ENCODE measurements at places on chromosomes 5 and 9. TPM values are rescaled to one million over a fixed set of nuclear protein-coding genes. Genes with fewer than 3 reads are reported as not detected.

DNA sequence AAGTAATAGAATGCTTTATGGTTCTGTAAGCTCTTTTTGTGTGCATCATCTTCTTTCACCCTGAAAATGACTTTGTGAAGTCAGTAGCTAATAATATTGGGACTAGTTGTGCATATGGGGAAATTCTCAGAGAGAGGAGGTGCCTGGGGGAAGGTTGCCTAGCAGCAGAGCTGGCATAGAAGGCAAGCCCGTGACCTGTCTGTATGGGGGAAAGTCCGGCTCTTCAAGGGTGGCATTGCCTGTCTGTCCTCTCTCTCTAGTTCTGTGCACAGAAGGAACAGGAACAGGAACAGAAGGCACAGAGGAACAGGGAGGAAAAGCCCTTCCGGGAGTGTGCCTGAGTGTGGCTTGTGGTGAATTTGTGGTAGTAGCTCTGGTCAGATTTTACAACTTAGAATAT is 33.1 kb downstream of the SH3GL2 start:
- no peak for DNase-seq
- H3K27me3 ChIP-seq: no peaks in the 10 kb centered on the region
- no peak overlapping the region for H3K4me3 ChIP-seq
- no peak overlapping the region for H3K27ac ChIP-seq
- H3K4me1 ChIP-seq: no peaks in the 10 kb centered on the region

- H3K27me3 ChIP-seq: no peaks in the 10 kb centered on the region
- peak overlapping the region; percentile 68 for H3K4me3 ChIP-seq
- H3K36me3 ChIP-seq: peaks cover 6% of the 10 kb centered on the region
- H3K27ac ChIP-seq: peak overlapping the region; percentile 90
- H3K4me1 ChIP-seq: peaks cover 89% of the 10 kb centered on the region
- DNase-seq: peak; percentile 92
Observed at GRCh38 chr9:127970401-127971313, 10.1 kb downstream of the EEIG1 start.

Gene ERGIC1
- total RNA-seq: 30.9 TPM

Gene SYNPO
- 0.09 TPM for total RNA-seq

- no peaks in the 10 kb centered on the region for H3K4me1 ChIP-seq
- H3K36me3 ChIP-seq: no peaks in the 10 kb centered on the region
- no peak overlapping the region for H3K27ac ChIP-seq
- no peak overlapping the region for H3K4me3 ChIP-seq
- DNase-seq: no peak
Observed at GRCh38 chr9:1427875-1428274, 377.7 kb downstream of the DMRT2 start.

GRCh38 chr5:137487600-137487999 is 11.5 kb downstream of the SPOCK1 start:
- DNase-seq: no peak
- no peaks in the 10 kb centered on the region for H3K4me1 ChIP-seq
- H3K4me3 ChIP-seq: no peak overlapping the region
- no peaks in the 10 kb centered on the region for H3K27me3 ChIP-seq
- no peaks in the 10 kb centered on the region for H3K36me3 ChIP-seq

- no peak for DNase-seq
- H3K27me3 ChIP-seq: no peaks in the 10 kb centered on the region
- H3K4me1 ChIP-seq: peaks cover 40% of the 10 kb centered on the region
- H3K27ac ChIP-seq: no peak overlapping the region
- H3K4me3 ChIP-seq: no peak overlapping the region
Observed at GRCh38 chr5:154237946-154238345, 47.4 kb downstream of the GALNT10 start.

Gene DPYSL3
- not detected for total RNA-seq

GRCh38 chr5:1723476-1723875 is 76.2 kb downstream of the MRPL36 start:
- no peak for DNase-seq
- no peaks in the 10 kb centered on the region for H3K36me3 ChIP-seq
- H3K27me3 ChIP-seq: peaks cover 13% of the 10 kb centered on the region
- no peaks in the 10 kb centered on the region for H3K4me1 ChIP-seq
- H3K4me3 ChIP-seq: no peak overlapping the region

Gene MSX2
- not detected for total RNA-seq

Gene PCDHGA7
- 0.07 TPM for total RNA-seq

- peak overlapping the region; percentile 96 for H3K27ac ChIP-seq
- peaks cover 73% of the 10 kb centered on the region for H3K4me1 ChIP-seq
- DNase-seq: no peak
Observed at GRCh38 chr5:32584646-32585045, 711 bp upstream of the SUB1 start.

Gene TRIM36
- 0.29 TPM for total RNA-seq

GRCh38 chr9:16540743-16541613 is 329.5 kb downstream of the BNC2 start:
- DNase-seq: no peak
- no peak overlapping the region for H3K4me3 ChIP-seq
- no peak overlapping the region for H3K27ac ChIP-seq
- no peaks in the 10 kb centered on the region for H3K36me3 ChIP-seq

Gene PLEKHG4B
- total RNA-seq: not detected

Measured in activated CD8-positive, alpha-beta memory T cell treated with anti-CD3 and anti-CD28 coated beads, Interleukin-2, amount 10 ng/mL, durations not matched to agents 7 days and 5 days (primary cell).